ENCODE measurements at places on chromosomes 13 and 19.

GRCh38 chr13:70755456-70755855 is 647.2 kb upstream of the KLHL1 start:
- DNase-seq = no peak
- no peaks in the 10 kb centered on the region for H3K36me3 ChIP-seq
- no peaks in the 10 kb centered on the region for H3K4me1 ChIP-seq
- no peaks in the 10 kb centered on the region for H3K27me3 ChIP-seq

DNA sequence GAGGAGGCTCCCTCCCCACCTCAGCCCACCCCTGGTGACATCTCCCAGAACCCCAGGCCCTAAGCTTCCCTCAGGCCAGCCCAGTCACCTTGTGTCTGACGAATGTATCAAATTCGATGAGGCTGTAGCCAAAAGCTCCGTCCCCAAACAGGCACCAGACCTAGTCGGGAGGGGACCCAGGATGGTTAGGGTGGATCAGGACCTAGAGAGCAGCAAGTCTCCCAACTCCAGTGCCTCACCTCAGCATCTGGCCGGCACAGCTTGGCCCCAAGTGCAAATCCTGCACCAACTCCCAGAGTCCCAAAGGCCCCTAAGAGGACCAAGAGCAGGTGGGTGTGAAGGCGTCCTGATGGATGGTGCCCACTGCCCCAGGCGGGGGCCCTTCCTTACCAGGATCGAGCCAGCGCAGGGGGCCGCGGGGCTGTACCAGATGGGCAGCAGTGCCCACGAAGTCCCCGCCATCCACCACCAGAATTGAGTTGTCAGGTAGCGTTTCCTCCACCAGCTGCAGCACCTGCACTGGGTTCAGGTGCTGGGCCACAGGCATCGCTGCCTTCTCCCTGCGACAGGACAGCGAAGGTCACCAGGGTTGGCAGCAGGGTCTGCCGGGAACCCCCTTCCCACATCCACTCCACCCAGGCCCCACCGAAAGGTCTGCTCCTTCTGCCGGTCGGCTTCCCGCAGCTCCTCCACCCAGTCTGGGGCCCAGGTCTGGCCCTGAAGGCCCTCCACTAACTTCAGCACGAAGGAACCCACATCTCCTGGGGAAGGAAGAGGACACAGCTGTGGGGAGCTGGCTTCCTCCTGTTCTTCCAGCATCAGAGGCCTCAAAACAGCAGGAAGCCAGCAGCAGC is 8.8 kb downstream of the SYDE1 start:
- H3K27ac ChIP-seq = no peak overlapping the region
- DNase-seq = no peak
- H3K4me3 ChIP-seq = no peak overlapping the region
- H3K4me1 ChIP-seq = no peaks in the 10 kb centered on the region

- peak overlapping the region; percentile 76 for H3K4me3 ChIP-seq
- no peaks in the 10 kb centered on the region for H3K27me3 ChIP-seq
- H3K27ac ChIP-seq = peak overlapping the region; percentile 93
- H3K36me3 ChIP-seq = peaks cover 14% of the 10 kb centered on the region
- DNase-seq = peak; percentile 44
Measured at GRCh38 chr19:17933414-17934129, 757 bp downstream of the CCDC124 start.

- peak within 1 kb of the TSS; percentile 76 for H3K27ac ChIP-seq
- H3K4me1 ChIP-seq = peaks cover 43% of the 10 kb centered on the region
- H3K4me3 ChIP-seq = peak within 1 kb of the TSS; percentile 86
- peak; percentile 96 for DNase-seq
- H3K36me3 ChIP-seq = peaks cover 26% of the 10 kb centered on the region
- no peaks in the 10 kb centered on the region for H3K27me3 ChIP-seq
Measured at GRCh38 chr19:7636691-7637373, at the start of gene STXBP2. STXBP2 (plus strand) TSS chr19:7637110; CDS start chr19:7637150, 40 bp downstream.

- peaks cover 6% of the 10 kb centered on the region for H3K27me3 ChIP-seq
- no peak overlapping the region for H3K4me3 ChIP-seq
- no peak for DNase-seq
- H3K27ac ChIP-seq = no peak overlapping the region
- peaks cover 9% of the 10 kb centered on the region for H3K4me1 ChIP-seq
Measured at GRCh38 chr13:108323031-108323430, 53.5 kb downstream of the TNFSF13B start.

DNA sequence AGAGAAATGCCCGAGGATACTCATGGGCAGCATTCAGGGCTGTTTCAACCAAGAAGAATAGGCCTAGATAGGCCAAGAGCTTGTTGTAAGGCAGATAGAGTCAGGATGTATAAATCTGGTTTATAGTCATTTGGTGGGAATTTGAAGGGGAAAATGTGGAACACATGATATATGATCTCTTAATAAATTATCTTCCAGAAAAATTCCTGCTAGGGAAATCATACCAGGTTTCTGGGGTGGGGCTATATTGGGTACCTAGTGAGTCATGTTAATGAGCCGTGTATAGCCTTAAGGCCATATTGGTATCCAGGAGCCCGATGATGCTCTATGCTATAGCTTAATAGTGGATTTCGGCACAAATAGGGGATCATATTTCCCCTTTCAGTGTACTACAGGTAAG is 51.5 kb upstream of the HTR2A start:
- H3K4me3 ChIP-seq = no peak overlapping the region
- no peaks in the 10 kb centered on the region for H3K4me1 ChIP-seq
- no peaks in the 10 kb centered on the region for H3K36me3 ChIP-seq
- DNase-seq = no peak
- H3K27me3 ChIP-seq = no peaks in the 10 kb centered on the region
